Cardiac muscle cell (in vitro differentiated cells and primary cell): ENCODE measurements at places on chromosomes 13 and 19. TPM values are rescaled to one million over a fixed set of nuclear protein-coding genes. Genes with fewer than 3 reads are reported as not detected.

Gene ZNF93
- total RNA-seq: 14.9 and 29.1 TPM in 2 replicates

Gene POP4
- total RNA-seq: 32.0 and 60.6 TPM in 2 replicates

Gene TNFSF9
- total RNA-seq: 0.81 and 1.3 TPM in 2 replicates

Gene GRK1
- 0.21 and 1.2 TPM in 2 replicates for total RNA-seq

Gene NMRK2
- 32.9 and 46.5 TPM in 2 replicates for total RNA-seq

Gene FCHO1
- 1.8 and 3.1 TPM in 2 replicates for total RNA-seq

Gene PSG5
- not detected in 2 replicates for total RNA-seq

Gene RXFP2
- total RNA-seq: not detected in 2 replicates

Gene ANKLE1
- 1.9 and 5.7 TPM in 2 replicates for total RNA-seq

Gene FAM83E
- 0.60 and 1.6 TPM in 2 replicates for total RNA-seq

Gene MEDAG
- 0.06 and 0.35 TPM in 2 replicates for total RNA-seq

Gene GMIP
- total RNA-seq: 13.7 and 15.1 TPM in 2 replicates

Gene CBARP
- total RNA-seq: 21.1 and 29.1 TPM in 2 replicates

Gene SIX5
- 78.8 and 88.2 TPM in 2 replicates for total RNA-seq

Gene PLK5
- total RNA-seq: 0.04 and 1.2 TPM in 2 replicates

Gene MADCAM1
- 0.70 and 2.2 TPM in 2 replicates for total RNA-seq

Gene CNN1
- total RNA-seq: 288 and 520 TPM in 2 replicates

Gene FOXA3
- total RNA-seq: 0.49 and 1.6 TPM in 2 replicates

Gene UGGT2
- 25.7 and 43.6 TPM in 2 replicates for total RNA-seq

Gene SPPL2B
- 95.3 and 132 TPM in 2 replicates for total RNA-seq

Gene LPAR2
- 29.7 and 39.9 TPM in 2 replicates for total RNA-seq

Gene IFNL1
- not detected in 2 replicates for total RNA-seq

Gene ZNF534
- 1.5 and 2.6 TPM in 2 replicates for total RNA-seq

Gene ADGRE3
- not detected in 2 replicates for total RNA-seq

Gene TRAPPC5
- total RNA-seq: 95.9 and 96.2 TPM in 2 replicates

Gene SYNGR4
- total RNA-seq: 0.57 TPM in 1 of 2 replicates, not detected in the other

Gene TEX26
- total RNA-seq: not detected in 2 replicates

Gene C19orf85
- not detected in 2 replicates for total RNA-seq

Gene ZNF492
- not detected in 2 replicates for total RNA-seq

Gene DENND1C
- total RNA-seq: 0.18 and 4.9 TPM in 2 replicates

Gene MATK
- 4.9 and 6.9 TPM in 2 replicates for total RNA-seq

Gene NANOS3
- 0.39 and 2.0 TPM in 2 replicates for total RNA-seq
